ENCODE measurements at places on chromosomes 12 and 14. TPM values are rescaled to one million over a fixed set of nuclear protein-coding genes. Genes with fewer than 3 reads are reported as not detected.

The BATF gene
- 0.47 TPM for polyA plus RNA-seq

The AJUBA gene
- polyA plus RNA-seq: 93.8 TPM

The TEX52 gene
- polyA plus RNA-seq: 0.44 TPM

The PITPNM2 gene
- polyA plus RNA-seq: 4.7 TPM

The TSPAN11 gene
- polyA plus RNA-seq: 5.0 TPM

GRCh38 chr12:70605976-70606375 lies 31.3 kb downstream of the PTPRB start:
- DNase-seq: no peak

DNA sequence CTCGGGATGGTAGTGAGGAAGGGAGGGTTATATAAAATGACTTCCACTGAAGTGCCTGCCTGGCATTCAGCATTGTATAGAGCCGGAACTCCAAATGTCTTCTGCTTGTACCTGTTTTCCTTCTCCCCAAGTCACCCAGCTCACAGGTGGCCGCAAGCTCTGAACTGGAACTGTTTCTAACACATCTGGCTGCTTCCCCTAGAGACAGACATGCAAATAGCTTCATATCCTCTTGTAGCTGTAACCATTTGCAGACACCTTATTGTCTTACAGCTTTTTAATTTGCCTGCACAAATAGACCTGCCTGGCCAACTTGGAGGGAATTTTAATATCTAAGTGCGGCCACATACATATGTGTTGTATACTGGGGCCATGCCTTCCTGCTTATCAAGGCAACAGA lies 126.0 kb downstream of the CHST11 start:
- DNase-seq: no peak

GRCh38 chr14:75521415-75522199 lies 662 bp upstream of the BATF start:
- DNase-seq: no peak

DNA sequence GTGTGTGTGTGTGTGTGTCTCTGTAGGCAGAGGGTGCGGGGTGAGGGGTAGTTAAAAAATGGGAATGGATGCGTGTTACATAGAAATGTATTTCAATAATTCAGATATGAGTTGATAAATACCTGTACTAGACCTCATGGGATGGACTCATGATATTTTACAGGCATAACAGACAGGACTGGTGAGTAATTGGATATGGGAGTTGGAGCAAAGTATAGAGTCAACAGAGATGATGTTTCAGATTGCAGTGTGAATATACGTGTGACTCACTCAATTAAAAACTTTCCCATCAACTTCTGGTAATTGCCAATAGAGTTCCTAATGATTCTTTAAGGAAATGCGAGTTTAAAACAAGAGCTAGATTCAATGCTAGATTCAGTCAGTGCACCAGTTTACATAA lies 711.9 kb downstream of the C12orf50 start:
- no peak for DNase-seq

GRCh38 chr12:109879351-109880042 lies 844 bp downstream of the GLTP start:
- DNase-seq: no peak

DNA sequence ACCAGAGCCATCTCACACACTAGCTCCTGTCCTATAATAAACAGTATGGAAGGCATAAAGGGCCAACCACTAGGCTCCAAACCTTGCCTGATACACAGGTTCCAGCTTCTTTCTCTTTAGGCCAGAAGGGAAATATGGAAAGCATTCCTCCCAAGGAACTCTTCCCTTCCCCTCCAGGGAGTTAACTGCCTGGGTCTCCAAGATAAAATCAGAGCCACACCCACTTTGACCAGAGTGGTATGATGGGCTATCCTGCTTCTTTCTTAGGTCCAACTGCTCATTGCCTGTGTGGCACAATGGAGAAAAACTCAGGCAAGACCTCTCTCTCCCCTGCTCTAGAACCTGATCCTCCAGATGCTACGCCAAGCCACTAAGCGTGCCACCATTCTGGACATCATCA lies 2.1 kb downstream of the TSSK4 start:
- no peak for DNase-seq

DNA sequence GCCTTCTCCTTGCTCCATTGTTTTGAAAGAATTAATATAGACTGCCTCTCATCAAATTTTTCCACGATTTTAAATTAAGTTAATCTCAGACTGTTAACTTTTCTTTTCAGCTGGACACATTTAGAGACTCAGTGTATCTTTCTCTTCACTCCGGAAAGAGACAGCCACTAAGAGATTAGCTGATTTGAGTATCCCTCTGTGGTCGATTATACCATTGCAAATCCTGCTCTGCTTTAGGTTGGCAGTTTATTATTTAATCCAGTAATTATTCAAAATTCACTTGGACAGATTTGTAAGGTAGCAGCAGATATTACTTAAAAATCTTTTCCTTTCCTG lies 588 bp upstream of the TWF1 start:
- no peak for DNase-seq

DNA sequence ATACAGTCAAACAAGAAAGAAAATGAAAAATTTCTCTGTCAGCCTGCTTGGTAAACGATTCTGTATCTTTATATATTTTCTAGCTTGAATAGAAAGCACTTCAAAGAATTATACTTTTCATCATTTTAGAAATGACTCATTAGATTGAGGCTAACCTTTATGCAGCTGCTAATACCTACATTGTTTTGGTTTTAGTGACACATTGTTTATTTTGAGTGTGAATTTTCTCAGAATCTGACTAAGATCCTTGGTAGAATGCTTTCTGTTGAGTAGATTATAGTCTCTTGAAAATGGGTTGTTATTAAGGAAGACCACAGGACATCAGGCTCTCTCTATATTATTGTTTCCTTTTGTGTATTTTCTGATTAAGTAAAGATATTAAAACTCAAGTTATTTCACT lies at the start of gene PMCH:
TSS of gene PMCH (minus strand) at position 45 of the 400 bp plus-strand sequence. CDS start 63 bp downstream, outside the sequence.
- DNase-seq: no peak

DNA sequence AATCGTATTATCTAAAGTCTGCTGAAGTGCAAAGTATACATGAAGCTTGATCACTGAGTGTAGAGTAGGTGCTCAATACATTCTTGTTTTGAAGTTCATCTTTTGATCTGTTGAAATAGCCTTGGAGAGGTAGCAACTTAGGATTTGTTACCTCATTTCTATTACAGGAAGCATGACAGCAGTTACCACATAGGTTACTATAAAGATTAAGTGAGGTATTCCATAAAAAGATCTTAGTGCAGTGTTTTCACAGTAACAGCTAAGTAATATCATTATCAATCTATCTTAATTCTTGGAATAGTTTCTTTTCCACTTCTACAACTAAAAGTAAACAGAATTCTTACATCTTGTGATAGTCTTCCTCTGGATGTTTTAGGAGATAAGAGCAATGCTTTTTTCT lies 50.9 kb downstream of the BTBD7 start:
- DNase-seq: no peak

- no peak for DNase-seq
Measured at GRCh38 chr14:85090681-85091080, 439.3 kb upstream of the FLRT2 start.

- DNase-seq: no peak
Measured at GRCh38 chr12:131264635-131265034, 310.9 kb downstream of the ADGRD1 start.

- no peak for DNase-seq
Measured at GRCh38 chr14:96066976-96067375, 27.8 kb downstream of the C14orf132 start.

DNA sequence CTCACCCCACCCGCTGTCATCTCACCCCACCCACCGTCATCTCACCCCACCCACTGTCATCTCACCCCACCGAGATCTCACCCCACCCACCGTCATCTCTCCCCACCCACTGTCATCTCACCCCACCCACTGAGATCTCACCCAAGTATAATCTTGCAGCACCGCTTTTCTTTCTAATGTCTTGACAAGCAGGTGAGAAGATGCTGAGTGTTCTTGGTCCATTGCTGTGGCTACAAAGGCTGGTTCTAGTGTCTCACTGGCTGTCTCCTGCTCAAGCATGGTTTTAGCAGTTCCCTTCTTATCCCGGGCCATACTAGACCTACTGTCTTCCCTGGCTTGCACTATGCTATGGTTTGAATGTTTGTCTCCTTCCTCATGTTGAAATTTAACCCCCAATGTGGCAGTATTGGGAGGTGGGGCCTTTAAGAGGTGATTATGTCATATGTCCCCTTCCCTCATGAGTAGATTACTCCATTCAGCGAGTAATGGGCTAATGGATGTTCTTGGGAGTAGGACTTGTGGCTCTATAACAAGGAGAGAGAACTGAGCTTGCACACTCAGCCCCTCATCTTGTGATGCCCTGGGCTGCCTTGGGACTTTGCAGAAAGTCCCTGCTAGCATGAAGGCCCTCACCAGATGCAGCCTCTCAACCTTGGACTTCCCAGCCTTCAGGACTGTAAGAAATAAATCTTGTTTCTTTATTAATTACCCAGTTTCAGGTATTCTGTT lies 47.7 kb upstream of the PPP2R5C start:
- DNase-seq: no peak

GRCh38 chr14:93747560-93747959 lies 40.7 kb downstream of the PRIMA1 start:
- DNase-seq: no peak

DNA sequence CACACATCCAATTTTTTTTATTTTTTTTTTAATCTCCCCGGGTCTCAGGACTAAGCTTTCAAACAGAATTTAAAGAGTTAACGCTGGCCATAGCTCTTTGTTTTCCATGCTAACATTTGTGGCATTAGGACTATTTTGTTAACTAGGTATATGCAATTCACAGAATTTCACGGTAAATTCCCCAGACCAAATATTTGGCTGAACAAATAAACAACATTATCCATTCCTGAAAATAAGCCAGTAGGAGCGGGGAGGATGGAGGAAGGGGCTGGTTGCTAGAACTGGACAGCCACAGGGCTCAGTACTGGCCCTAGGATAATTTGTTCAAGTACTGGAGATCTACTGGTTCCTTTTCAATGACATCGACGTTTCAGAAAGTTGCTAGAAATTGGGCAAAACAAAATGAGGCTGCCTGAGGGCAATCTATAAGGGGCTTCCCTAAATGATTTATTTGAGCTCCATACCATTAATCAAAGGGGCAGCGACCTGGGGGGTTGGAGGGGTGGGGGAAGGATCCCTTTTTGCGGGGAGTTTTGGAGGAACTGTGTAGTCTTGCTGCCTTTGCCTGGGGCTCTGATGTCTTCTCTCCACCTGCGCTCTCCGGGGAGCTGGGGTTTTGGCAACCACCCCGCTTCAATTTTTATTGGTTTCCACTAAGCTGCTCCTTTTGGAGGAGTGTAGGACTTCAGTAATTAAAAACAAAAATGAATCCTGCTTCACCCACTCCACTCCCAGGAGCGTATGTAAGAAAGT lies 9.0 kb downstream of the BMP4 start:
- DNase-seq: no peak

- DNase-seq: no peak
Measured at GRCh38 chr12:103431387-103431786, 64.4 kb downstream of the C12orf42 start.

- DNase-seq: no peak
Measured at GRCh38 chr14:64221391-64222003, 72.7 kb downstream of the ESR2 start.

DNA sequence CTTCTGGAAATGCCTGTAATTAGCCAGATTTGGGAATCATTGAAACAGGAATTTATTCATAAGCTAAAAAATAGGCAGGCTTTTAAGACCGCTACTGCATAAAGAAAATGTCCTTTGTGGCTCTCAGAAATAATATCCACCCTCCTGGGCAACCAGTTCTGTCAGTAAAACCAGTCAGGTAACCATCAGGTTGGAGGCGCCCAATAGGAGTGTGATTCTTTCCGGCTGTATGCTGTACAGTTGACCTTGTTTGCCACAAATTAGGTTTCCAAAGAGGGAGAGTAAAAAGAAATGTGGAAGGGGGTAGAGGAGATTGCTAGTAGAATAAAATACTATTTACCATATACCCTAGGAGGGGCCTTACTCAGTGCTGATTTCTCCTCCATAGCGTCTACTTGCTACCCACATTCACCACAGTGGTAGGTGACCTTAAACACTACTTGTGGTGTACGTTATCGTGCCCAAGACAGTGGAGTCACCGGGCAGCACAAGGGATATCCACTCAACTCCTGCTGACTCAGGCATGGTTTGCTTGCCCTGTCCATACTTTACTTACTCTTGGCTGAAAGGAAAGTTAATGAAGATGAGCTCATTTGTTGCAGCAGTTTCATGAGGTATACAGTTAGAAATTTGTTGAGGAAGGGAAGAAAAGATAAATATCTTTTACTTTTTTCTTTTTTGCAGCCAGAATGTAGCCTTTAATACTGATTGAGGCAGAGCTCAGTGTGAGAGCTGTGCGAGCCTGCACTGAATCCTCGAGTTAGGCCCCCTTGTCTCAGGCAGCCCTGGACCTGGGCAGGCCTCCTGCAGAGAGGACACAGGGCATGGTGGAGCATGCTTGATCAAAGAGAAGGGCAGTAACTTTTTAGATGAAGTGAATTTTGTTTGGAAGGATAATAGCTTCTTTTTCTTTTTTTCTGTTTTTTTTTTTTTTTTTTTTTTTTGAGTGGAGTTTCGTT lies 76.7 kb downstream of the DIP2B start:
- no peak for DNase-seq

DNA sequence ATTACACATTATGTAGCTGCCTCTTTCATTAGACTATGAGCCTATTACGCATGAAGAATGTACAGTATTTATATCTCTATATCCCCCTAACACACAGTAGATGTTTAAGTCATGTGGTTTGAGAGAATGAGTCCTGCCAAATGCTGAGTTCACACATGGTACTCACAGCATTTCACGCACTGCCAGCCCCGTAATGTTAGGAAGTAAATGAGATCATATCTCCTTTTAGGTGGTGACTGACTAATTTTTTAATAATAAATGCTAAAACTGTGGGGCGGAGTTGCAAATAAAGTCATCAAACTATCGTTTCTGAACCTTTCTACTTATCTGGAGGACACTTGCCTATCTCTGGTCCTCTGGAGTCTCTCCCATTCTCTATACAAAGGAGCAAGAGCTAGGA lies 343.8 kb downstream of the ADAMTS20 start:
- DNase-seq: no peak

DNA sequence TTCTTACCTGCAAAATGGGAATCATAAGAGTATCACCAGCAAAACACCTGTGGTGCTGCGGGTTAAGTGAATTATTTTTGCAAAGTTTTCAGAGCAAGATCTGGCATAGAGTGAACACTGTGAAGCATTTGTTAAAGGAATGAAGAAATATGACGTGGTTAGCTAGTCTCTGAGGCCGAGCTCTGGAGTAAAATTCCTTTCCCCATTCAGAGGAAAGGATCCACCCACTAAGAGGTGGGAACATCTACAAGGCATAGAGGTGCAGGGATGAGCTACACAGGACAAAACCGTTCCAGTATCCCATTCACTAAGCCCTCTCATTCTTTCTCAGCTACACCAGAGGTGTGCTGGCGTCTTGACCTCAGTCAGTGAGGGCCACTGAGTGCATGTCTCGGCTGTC lies 48.5 kb downstream of the JAG2 start:
- DNase-seq: no peak
